ENCODE measurements at places on chromosomes 3 and 15.

GRCh38 chr3:45715945-45716344 lies 26.7 kb downstream of the SACM1L start:
- no peak for DNase-seq

GRCh38 chr15:95295363-95295762 lies 1035.1 kb upstream of the NR2F2 start:
- DNase-seq: no peak

GRCh38 chr15:100394736-100395440 lies 53.1 kb upstream of the ADAMTS17 start:
- DNase-seq: no peak

DNA sequence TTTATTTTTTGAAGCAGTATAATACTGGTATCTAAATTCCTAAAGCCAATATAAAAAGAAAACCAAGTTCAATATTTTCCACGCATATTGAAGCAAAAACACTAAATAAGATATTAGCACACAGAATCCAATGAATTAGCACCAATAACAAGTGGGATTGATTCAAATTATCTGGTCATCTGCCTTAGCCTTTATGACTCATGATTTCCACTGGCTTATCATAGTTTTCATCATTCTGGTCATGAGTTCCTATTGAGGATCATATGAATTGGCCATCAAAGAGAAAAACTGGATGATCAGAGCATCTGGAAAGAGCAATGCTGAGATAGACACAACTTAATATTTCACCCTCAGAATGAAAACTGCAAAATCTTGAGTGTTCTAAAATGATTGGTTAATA lies 809.9 kb downstream of the MCTP2 start:
- DNase-seq: no peak

- DNase-seq: no peak
Observed at GRCh38 chr3:113575206-113575605, 42.9 kb downstream of the SIDT1 start.

GRCh38 chr3:189699885-189700284 lies 68.7 kb downstream of the TP63 start:
- no peak for DNase-seq

- DNase-seq: no peak
Observed at GRCh38 chr15:101018450-101018849, 99.3 kb downstream of the LRRK1 start.

DNA sequence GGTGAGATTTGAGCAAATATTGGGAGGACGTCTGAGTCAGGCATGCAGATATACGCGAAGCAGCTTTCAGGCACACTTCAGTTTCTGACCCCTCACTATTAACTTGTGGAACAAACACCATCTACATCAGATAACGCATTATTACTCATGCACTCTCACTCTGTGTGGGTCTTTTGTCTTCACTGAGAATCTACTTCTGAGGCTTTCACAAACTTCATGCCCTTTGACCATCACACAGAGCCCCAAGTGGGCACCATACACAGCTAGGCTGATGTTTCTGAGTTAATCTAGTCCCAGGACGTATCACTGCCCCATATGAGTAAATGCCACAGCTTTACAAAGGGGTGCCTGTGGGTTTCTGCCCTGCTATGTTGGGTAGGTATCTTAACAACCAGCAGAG lies 39.6 kb upstream of the IP6K2 start:
- no peak for DNase-seq

DNA sequence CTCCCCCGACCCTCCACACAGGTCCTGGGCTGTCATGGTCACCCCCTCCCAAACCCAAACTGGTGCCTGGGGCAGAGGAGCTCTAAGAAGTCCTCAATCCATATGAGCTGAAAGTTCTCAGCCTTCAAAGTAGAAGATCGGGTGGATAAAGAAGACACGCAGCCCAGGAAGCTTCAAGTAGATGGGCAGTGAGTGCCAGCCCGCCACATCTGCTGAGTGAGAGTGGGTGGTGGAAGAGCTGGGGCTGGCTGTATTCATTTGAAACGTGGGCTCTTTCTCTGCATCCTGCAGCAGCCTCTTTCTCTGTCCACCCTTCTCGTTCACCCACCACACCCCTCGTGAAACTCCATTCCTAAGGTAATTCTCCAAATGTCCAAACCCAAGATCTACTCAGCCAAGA lies 363.8 kb upstream of the ICE2 start:
- DNase-seq: no peak

DNA sequence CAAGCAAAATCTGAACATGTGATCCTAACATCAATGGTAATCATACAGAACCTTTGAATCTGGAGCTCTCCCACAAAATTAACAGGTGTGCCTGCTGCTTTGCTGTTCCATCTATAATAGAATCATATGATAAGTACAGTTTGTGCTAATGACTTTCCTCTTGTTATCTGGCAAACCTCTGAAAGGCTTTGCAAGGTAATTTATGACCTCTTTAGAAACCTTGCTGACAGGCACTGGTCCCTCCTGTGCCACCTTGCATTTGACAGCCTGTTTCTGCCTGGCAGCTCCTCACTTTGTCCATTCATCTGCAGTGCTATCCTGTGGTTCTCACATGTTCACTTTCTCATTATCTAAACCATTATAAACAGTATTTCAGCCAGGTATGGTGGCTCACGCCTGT lies 10.2 kb upstream of the HTR3C start:
- no peak for DNase-seq

DNA sequence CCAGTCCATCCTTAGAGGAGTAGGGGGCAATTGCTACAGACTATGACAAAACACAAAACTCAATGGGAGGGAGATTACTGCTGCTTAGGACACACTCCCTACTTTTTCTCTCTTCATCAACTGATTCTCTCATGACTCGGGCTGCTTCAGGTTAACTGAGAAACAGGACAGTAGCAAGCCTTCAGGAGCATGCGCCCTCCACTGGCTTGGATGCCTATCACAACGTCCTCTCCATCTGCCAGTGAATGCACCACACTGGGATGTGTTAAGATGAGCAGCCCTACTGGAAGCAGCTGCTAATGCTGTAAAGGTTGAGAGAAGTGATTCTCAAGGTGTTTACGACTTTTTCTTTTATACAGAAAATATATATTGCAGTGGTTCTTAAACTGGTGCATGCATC lies 542.3 kb downstream of the EDEM1 start:
- DNase-seq: no peak

- DNase-seq: no peak
Observed at GRCh38 chr15:41337631-41338522, 5.2 kb downstream of the NUSAP1 start.

- DNase-seq: no peak
Observed at GRCh38 chr3:151935446-151935845, 62.0 kb downstream of the SUCNR1 start.
